Right forelimb (tissue), 1 donor: ENCODE measurements at places on chromosomes 2 and 18.

GRCh38 chr2:181516992-181517391 lies 59.8 kb downstream of the ITGA4 start:
- DNase-seq, result no peak

GRCh38 chr2:127388423-127389164 lies 819 bp upstream of the MAP3K2 start:
- DNase-seq, result no peak

GRCh38 chr2:119283873-119284331 lies 60.3 kb downstream of the STEAP3 start:
- DNase-seq, result no peak

GRCh38 chr2:164600763-164601162 lies 20.5 kb downstream of the GRB14 start:
- no peak for DNase-seq

- no peak for DNase-seq
These were observed 40.9 kb downstream of the STAT4 start for GRCh38 chr2:191109888-191110287.

DNA sequence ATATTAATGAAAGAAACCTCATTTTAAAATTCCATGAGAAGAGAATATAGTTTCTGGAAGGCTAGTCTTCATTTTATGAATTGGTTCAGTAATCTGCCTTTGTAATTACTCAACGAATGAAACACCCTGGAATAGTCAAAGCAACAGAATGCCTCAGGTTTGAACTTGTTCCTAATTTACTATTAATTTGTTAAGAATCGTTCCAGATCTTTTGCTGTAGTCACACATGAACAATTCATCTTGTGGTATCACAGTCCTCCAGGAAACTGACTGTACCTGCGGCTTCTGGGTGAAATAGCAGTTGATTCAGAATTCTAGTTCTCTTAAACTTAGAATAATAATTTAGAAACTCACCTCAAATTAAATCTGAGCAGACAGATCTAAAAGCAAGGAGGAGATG lies 282.7 kb upstream of the MAP2 start:
- no peak for DNase-seq

DNA sequence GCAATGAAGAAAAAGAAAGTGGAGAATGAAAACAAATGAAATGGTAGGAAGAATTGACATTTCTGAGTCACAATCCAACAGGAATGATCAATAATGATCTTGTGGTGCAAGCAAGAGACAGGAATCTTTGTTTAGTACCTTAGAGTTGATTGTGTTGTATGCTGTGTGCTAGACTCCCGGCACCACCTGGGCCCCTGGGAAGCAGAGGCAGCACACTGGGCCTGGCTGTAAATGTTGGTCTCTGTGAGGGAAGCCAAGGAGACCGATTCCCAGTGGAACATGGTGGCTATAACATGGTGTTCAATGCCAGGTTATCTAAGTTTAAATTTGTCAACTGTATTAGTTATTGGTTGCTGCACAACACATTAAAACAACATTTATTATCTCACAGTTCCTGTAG lies 9.8 kb upstream of the CWC22 start:
- no peak for DNase-seq

DNA sequence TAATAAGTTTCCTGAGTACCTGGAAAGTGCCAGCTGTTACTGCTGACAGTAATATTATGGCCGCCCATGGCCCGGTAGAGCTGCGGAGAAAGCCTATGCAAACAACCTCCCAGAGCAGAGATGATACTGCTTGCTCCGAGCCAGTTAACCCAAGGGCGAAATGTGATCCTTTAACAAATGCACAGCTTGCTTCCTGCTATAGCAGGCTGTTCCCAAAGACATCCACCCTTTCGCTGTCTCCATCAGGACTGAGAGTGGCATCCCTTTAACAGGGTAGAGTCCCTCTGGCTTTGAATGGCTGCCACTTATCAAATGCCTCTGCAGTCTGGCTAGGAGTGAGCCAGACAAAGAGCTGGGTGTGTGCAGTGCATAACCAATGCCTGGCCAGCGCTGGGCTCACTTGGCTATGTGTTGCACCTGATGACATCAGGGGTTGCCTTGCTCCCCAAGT lies 69.7 kb upstream of the DAPL1 start:
- DNase-seq, result no peak

DNA sequence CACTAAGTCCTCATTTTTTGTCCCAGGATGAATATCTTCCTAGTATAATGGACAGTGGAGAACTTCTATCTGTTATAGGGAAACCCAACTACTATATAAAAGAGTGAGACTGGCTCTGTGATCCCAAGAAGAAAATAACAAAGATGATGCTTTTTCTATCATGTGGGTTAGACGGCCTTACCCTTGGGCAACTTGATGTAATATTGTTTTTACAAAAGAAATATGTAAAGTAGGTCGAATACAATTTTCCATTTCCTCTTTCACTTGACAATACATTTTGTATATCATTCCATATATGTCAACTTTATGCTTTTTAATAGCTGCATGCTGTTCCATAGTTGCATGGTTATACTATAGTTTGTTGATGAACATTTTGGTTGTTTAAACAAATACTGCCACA lies 87.5 kb upstream of the SESTD1 start:
- no peak for DNase-seq

GRCh38 chr2:39150890-39151497 lies 30.1 kb upstream of the SOS1 start:
- no peak for DNase-seq

DNA sequence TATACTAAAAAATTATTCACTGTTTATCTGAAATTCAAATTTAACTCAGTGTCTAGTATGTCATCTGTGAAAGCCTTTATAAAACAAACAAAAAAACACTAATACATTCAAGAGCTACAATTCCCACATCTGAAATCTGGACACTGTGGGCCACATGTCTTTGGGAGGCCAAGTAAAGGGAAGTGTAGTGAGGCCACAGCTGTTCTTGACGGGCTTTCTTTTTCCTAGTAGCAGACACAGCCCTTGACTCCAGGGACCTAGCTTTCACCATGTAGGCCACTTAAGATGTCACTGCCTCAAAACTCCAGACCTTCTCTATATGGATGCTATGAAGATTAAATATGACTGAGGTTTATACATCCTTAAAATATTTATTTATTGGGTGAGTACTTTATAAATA lies 91.1 kb downstream of the RBMS1 start:
- no peak for DNase-seq

- no peak for DNase-seq
These were observed 32.7 kb downstream of the NLRC4 start for GRCh38 chr2:32231959-32232358.

DNA sequence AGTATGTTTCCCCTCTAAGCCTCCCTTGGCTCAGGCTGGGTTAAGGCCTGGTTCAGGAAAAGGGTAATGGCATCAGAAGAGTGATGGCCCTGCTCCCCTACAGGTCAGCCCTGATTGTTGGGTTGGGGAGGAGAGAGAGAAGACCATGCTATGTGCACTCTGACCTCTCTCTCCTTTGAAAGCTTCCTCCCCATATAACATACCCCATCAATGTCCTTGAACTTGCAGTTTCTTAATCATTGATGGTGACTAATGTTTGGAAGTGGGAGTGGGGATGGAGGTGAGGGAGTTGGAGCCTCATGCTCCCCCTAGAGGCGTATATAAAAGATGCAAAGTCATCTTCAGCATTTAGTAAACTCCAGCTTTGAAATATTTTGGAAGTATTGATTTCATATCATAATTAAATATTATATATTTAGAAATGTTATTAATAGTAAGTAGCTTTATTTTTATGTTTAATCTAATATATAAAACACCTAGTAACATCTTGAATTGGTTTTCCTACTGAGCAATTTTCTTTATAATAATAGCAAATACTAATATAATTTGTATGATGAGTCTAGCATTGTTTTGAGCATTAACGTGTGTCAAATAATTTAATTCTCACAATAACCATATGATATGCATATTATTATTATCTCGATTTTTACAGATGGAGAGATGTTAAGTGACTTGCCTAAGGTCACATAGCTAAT lies 8.8 kb downstream of the PLCL1 start:
- no peak for DNase-seq

- no peak for DNase-seq
These were observed 14.5 kb downstream of the TIA1 start for GRCh38 chr2:70233926-70234325.

- DNase-seq, result no peak
These were observed 26.8 kb upstream of the LDLRAD4 start for GRCh38 chr18:13191779-13192178.

DNA sequence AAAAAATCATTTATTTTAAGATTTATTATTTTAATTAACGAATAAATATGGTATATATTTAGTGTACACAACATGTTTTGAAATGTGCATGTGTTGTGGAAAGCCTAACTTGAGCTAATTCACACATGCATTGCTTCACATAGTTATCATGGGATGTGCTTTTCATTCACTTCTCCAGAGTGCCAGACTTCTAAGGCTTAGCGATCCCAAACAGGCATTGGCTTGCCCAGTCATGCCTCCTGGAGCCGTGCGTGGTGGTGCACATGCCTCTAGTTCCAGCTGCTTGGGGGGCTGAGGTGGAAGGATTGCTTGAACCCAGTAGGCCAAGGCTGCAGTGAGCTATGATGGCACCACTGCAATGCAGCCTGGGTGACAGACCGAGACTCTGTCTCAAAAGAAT lies 40.5 kb downstream of the ARHGEF4 start:
- no peak for DNase-seq

DNA sequence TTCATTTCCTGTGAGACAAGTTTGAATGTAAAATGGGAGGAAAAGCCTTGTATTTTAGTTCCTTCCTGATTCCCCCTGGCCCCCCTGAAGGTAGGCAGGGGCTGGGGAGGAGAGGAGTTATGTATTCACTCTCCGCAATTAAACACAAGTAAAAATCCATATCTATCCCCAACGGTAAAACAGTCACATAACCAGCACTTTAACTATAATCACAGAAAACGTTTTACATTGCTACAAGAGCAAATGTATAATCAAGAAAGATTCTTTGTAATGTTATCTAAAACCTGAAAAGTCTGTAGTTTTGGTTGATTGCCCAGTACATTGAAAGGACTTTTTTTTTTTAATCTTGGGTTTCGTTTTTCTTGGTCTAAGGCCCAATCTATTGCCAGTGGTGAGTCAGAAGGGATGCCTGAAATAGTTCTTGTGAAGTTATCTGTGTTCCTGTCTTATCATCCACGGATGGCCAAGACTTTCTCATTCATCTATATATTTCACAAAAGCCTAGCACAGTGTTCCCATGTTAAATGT lies 34.5 kb upstream of the CCNYL1 start:
- no peak for DNase-seq

- peak; percentile 51 for DNase-seq
These were observed 122.1 kb upstream of the HS6ST1 start for GRCh38 chr2:128440666-128441340.

DNA sequence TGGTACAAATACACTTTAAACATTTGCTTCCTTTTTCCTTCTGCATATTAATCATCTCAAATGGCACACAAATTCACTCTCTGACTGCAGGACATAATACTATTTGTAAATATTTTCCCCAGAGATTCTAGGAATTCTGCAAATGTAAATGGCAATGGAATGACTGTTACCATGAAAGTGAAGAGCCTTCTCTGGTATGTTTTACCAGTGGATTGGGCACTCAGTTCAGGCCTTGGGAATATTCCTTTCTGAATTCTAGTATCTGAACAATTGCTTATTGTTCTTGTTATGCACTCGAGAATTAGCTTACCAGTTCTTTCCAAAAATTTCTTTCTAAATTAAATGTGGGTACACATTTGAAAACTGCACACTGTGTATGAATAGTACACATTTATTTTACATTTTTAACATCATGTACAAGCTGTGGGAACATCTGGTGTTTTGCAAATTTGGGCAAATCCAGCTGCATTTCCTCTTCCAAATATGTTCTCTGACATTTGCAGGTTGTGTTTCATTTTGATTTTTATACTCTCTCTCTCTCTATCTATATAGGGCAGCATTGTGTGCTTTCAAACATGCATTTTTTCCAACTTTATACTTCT lies 289.1 kb downstream of the NBAS start:
- no peak for DNase-seq

- no peak for DNase-seq
These were observed 1.1 kb upstream of the ZSCAN30 start for GRCh38 chr18:35291166-35291565.

GRCh38 chr2:177244244-177244771 lies 20.2 kb downstream of the NFE2L2 start:
- no peak for DNase-seq

GRCh38 chr2:100272841-100273329 lies 49.4 kb downstream of the LONRF2 start:
- DNase-seq, result peak; percentile 63

DNA sequence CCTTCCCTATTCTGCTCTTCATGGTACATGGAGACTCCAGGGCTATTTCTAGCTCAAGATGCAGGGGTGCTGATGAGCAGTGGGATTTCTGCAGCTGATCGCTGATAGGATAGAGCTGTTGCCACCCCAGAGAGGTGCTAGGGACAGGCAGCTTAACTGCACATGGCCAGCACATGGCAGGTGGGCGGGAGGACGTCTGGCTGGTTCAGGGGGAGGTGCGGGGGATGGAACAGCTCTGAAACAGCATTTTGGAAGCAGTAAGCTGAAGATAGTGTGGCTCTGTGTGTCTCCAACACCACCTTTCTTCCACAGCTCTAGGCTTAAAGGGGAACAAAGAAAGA lies 151.9 kb upstream of the PELI1 start:
- DNase-seq, result no peak

GRCh38 chr2:152594022-152594766 lies 123.1 kb downstream of the PRPF40A start:
- DNase-seq, result no peak

DNA sequence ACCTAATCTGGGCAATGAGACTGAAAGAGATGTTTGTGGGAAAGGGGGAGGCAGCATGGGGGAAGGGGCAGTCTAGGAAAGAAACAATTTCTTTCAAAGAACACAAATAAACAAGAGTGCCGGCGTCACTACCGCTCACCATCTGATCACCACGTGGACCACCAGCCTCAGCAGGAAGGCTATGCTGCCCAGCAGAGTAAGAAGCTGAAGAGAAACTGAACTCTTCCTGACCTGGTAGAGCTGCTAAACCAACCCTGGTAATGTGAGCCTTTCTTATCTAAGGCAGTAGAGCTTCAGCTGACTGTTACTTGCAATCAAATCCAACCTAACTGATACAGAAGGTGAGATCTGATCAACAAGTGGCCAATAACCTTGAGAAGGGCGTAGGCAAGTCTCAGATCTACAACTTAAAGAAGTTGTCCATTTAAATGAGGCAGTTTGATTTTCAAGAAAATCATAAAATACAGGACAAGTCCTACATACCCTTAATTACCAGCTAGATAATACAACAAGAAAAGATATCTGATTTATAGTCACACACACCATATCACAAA lies 44.2 kb upstream of the SPTBN1 start:
- DNase-seq, result no peak
